Ovary (tissue), 10 donors: ENCODE measurements at places on chromosomes 5 and 9. TPM values are rescaled to one million over a fixed set of nuclear protein-coding genes. Genes with fewer than 3 reads are reported as not detected.

DNA sequence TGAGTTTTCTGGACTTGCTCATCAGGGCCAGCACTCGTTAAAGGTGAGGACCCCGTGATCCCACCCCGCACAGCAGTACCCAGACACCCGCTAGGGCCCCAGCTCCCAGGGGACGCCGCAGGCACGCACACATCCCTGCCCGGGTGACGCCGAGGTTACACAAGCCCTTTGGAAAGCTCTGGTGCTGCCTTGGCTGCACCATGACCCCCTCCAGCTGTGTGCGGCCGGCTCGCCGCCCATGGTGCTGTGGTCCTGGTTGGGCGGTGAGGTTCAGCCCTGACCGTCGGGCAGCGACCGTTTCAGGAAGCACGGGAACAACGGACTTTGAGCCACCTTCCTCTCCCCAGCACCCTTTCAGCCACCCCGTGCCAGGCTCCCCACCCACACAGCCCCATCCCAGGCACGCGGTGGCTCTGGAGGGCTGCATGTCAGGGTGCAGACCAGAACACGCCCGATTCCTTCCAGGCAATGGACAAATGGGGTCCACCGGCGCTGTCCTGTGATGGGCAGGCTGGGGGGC is 7.5 kb upstream of the SLC12A7 start:
- DNase-seq: no peak

GRCh38 chr9:89690334-89690912 is 85.6 kb downstream of the GADD45G start:
- no peak for DNase-seq

The IFNA2 gene
- total RNA-seq: not detected

GRCh38 chr9:132538071-132538470 is 44.3 kb upstream of the BARHL1 start:
- no peak for DNase-seq

- DNase-seq: no peak
These were observed 630.6 kb upstream of the SGCD start for GRCh38 chr5:155696362-155696761.

The POLE3 gene
- 19.2 TPM for total RNA-seq

DNA sequence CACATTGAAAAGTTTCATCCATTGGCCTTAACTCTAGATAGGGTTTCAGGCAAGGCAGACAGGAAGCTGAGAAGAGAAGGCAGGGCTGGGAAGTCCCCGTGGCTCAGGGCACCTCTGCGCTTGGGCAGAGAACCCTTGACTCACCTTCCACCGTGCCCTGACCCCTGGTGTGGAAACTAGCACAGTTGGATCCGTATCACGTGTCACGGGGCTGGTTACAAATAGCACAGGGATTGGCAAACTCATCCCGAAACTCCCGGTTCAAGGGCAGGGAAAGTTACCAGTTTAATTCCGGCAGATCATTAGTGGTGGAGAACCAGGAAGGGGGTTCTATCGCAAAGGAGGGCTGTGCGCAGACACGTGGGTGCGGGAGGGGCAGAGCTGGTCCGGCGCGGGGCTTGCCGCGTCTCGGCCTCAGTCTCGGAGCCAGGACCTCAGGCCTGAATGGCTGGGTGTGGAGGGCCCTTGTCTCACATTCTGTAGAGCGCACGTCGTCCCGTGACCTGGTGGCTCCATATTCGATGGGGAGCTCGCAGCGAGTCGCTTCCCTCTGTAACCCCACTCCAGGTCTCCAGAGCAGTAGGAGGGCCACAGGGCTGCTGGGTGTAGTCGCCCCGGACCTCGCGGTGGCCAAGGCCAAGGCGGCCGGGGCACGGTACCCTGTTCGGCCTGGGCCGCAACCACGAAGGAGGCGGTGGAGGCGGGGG is 771 bp upstream of the TMEM171 start:
- no peak for DNase-seq
